ENCODE measurements at places on chromosomes 4 and X.
A peak's percentile ranks its signal among the peaks of the same experiment; 100 is the strongest.

DNA sequence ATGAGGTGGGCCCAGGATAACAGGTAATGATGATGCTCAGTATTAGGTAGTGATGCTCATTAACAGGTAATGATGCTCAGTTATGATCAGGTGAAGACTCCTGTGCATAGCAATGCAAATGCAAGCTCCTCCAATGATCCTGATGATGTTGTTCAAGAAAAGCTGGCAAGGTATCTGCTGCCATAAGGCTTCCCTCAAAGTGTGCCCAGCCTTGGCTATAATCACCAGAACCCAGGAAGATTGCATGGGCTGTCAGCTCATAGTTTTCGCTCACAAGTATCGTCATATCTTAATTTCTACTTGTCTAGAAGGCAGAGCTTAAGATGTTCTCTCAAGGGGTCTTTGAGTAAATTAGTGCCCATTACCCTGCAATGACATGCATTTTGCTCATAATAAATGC lies 366.2 kb upstream of the CLNK start:
- peak; percentile 84 for DNase-seq

DNA sequence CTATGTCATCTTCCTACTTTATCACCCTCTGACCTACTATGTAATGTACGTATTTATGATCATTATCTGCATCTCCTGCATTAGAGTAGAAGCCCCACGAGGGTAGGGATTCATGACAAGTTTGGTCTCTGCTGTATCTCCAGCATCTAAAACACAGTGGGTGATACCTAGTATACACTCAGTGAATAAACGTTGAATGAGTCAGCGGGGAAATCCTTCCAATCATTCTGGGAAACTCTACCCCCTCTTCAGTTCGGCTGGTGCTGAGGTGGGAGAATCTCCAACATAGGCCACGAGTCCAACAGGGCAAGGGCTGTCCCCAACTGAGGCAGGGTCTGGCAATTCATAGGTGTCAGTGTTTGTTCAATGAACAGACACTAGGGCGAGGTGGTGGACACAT lies 74.4 kb upstream of the EFNB1 start:
- no peak for DNase-seq

- no peak for DNase-seq
Observed at GRCh38 chr4:186622788-186623464, 67.6 kb upstream of the MTNR1A start.

DNA sequence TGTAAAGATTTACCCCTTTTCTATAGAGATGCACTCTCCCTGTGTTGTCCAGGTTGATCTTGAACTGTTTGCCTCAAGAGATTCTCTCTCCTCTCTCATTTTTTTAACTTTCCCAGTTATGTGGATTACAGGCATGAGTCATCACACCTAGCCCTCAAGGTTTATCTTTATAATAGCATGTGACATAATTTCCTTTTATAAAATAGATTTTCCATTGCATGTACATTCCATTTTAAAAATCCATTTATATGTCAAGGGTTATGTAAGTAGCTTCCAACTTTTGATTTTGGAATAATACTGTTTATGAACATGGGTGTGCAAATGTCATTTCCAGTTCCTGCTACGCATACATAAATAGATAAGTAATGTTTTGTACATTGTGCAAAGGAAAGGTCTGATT lies 20.6 kb downstream of the ZNF721 start:
- DNase-seq, result no peak
